ENCODE measurements at places on chromosomes 11 and 22.

DNA sequence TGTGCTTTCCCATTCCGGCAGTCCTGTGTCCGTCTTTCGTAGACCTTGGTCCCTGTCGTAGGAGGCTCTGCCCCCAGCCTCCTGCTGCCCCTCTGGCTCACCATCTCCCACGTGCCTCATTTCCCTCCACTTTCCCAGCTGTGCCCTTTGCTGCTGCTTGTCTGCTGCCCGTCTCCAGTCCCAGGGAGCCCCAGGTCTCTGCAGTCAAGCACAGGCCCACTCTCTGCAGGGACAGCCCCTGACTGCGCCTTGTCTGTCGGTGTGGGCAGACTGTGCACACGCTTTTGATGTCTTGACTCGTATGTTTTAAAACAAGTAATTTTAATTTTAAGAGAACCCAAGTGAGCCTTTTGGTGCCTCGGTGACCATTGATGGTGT, 12.4 kb downstream of the DGCR8 start:
- DNase-seq, result no peak

DNA sequence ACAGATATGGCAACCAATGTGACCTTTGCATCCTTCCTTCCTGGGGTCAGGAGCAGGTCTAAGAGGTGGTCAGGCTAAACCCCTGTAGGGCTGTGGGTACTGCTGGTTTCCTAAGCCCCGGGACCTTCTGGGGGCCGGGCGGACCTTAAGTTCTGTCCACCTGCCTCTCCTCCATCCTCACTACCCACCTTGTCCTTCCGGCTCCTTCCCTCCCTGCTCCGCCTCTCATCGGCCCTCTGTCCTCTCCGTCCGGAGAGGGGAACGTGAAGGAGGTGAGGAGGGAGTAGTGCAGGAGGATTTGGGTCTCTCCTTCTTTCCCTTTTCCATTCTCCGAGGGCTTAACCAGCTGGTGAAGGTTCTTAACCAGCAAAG, 28.3 kb upstream of the PARVB start:
- no peak for DNase-seq

DNA sequence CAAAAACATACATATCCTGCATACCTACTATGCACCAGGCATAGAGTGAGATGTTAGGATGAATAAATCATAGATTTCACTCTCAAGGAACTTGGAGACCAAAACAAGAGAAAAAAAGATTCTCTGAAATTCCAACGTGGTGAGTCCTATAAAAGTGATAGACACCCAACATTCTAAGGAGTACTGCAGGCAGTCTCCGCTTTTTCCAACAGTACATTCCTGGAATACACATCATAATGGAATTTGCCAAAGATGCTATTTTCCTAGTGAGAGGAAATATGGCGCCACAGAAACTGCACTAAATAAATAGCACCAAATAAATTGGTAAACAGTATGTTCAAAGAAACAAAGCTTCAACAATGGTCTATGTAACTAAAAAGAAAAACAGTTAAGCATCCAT, 6.0 kb downstream of the TMEM123 start:
- DNase-seq, result no peak

- no peak for DNase-seq
These were observed 37.9 kb downstream of the FAM227A start for GRCh38 chr22:38618258-38618657.

DNA sequence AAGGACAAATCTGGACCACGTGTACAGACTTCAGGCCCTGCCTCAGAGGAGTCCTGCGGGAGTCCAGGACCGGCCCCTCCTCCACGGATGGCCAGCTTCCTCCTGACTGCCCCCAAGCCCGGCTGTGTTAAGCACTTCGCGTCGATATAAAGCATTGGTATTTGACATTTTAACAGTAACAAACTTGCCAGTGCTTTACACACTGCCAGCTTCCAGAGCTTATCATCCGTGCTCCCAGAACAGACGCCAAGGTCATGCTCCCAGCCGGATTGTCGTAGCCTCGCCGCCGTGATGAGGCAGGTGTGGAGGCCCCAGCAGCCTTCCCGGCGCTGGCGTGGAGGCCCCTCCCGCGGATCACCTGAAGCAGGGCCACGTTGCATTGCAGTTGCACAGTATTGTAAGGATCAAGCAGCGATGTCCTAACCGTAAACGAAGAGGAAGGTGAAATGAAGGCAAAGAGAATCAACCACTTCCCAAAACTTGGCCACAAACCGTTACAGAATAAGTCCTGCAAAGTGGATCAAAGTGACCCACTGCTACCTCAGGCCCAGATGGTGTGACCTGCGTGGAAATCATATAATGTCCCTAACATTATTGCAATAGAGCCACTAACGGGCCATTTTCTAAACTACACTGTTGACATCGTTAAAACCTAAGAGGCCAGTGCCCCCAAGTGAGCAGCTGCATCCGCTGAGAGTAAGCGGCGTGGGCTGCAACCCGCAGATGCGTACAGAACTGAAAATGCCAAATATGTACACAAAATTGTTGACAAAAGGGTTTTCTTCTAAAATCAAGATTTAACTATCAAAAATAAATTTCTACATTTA, 51.6 kb downstream of the CERK start:
- DNase-seq, result no peak

- DNase-seq, result no peak
These were observed 488 bp upstream of the SELENOM start for GRCh38 chr22:31107894-31108218.

DNA sequence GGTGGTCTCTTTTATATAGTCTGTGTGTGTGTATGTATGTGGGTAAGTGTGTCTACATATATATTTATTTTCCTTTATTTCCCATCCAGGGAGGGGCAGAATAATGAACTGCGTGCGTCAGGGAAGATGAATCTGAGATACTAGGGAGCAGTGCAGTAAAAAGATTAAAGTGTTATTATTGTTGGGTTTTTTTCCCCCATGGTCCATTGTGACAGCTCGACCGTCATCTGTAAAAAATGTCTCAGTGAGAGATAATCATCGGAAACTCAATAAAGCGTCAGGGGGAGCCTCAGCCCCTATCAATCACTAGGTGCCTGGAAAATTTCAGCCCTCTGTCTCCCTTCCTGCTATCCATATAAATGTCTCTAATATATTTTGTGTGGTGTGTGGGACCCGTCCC, 64.6 kb downstream of the CLPB start:
- DNase-seq, result no peak

DNA sequence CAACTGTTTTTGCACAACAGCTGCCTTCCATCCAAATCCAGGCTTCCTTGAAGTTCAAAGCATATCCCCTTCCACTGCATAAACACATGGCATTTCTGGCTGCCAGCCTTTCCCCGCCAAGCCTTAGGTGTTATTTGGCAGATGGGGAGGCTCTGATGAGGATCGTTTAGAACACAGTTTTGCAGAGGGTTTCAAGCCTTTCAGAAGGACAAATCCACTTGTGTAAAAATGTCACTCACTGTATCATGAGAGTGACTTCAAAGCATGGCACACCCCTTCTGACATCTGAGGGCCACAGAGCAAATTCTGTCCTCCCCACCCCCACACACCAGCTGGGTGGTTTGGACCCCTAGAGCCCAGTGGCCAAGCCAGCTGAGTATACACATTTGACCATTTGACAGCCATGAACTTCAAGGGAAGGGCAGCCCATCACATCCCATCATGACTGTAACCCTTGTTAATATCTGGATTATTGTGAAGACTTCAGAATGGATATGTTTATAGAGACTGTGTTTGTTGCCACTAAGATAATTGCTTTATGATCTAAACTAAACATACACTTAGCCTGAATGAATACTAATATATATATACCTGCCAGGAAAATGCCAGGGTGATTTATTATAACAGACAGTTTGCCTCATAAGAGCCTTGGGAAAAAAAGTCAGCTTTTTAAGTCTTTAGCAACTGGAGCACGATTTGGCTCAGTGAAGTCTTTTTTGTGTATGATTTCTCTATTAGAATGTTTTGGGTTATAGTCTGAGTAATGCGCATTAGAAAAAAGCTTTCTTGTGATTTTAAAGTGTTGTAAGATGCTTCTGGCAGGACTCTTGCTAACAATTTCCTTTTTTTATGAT, 31.9 kb downstream of the FBLN1 start:
- DNase-seq, result no peak

GRCh38 chr11:86134580-86135318, 65.9 kb upstream of the PICALM start:
- DNase-seq, result no peak

- no peak for DNase-seq
These were observed 6.8 kb upstream of the CD248 start for GRCh38 chr11:66323684-66324083.

DNA sequence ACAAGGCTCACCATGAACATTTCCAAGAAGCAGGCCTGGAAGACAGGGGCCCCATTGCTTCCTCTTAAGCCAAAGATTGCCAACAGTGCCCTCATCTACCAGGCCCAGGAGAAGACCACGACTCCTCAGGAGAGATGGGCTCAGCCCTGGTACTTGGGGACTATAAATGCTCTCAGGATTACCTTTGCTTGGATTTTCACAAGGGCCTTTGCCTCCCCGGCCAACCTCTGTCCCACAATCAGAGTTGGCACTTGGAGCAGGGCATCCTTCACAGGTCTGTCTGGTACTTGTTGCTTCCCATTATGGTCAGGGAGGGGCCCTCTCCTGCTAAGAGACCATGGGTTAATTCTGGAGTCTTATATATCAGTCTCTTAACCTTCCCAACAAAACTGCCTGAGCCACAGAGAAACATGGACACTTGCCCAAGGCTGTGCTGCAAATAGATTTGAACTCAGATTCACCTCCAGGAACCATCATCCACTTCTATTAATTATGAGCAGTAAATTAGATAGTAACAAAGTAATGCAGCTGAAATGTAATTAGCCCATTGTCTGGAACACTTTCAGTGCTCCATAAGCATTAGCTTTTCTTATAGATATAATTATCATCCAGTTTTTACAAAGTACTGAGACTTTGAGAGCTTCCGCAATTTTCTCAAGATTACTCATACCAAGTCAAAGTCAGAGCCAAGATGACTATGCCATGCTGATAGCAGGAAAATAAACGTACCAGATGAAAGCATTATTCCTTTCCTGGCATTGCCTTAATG, 33.5 kb downstream of the POU2AF3 start:
- no peak for DNase-seq

- no peak for DNase-seq
These were observed 63.9 kb downstream of the RPL27A start for GRCh38 chr11:8746331-8746974.

Data from stimulated activated CD4-positive, alpha-beta T cell treated with anti-CD3 and anti-CD28 coated beads, Interleukin-1b, Interleukin-23, amount 100 ng/mL, for 1 hour (primary cell).